ENCODE measurements at places on chromosomes 4 and X.

DNA sequence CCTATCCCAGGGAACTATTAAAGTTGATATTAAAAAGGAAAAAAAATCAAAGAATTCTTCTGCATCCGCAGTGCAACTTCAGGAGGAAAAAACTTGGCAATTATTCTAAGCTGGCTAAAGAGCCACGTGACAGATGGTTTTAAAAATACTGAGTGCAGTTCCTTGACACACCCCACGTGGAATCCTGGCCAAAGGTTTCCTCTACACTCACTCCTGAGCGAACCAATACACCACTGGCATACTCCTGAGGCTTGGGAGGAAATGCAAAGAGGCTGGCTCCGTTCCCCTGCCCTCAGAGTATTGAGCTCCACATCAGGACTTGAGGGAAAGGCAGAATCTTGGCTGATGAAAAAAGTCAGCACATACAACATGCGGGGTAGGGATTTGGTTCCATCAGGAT lies 133.8 kb upstream of the ATP6AP2 start:
- no peak for DNase-seq

GRCh38 chrX:119094819-119095218 lies 22.0 kb downstream of the CT47C1 start:
- no peak for DNase-seq

GRCh38 chr4:108731006-108731405 lies 31.8 kb downstream of the ETNPPL start:
- no peak for DNase-seq

DNA sequence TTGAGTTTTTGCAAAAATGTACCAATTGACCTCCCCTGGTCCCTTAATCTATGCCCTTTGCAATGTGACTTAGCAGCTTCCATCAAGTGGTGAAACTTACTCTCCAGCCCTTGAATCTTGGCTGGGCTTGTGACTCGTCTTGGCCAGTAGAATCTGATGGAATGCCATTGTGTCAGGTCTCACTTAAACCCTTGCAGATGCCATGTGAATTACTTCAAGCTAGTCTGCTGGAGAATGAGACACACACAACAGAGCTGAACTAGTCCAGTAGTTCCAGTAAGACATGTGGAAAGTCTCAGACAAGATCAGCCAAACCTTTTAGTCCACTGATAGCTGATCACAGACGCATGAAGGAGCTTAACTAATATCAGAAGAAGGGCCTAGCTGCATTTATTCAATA lies 567.8 kb upstream of the CPEB2 start:
- peak; percentile 10 for DNase-seq

DNA sequence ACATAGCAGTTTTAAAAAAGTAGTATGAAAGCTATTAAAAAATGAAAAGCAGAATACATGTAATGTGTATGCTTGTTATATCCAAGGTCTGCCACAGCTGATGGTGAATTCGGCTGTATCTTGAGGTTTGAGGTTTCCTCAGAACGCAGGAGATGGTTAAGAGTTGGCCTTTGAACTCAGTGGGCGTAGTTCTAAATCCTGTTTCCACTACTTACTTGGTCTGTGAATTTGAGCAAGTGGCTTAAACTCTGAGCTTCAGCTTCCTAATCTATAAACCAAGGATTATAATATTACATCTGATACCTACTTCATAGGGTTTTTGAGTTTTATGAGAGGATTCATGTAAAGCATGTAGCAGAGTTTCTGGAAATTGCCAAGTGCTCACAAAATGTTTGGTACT lies 125.2 kb downstream of the STIM2 start:
- DNase-seq: no peak

GRCh38 chr4:72568959-72569718 lies at the start of gene ADAMTS3:
Gene ADAMTS3 (minus strand): TSS chr4:72569221. CDS start chr4:72568762, 459 bp downstream.
- DNase-seq: peak; percentile 25

DNA sequence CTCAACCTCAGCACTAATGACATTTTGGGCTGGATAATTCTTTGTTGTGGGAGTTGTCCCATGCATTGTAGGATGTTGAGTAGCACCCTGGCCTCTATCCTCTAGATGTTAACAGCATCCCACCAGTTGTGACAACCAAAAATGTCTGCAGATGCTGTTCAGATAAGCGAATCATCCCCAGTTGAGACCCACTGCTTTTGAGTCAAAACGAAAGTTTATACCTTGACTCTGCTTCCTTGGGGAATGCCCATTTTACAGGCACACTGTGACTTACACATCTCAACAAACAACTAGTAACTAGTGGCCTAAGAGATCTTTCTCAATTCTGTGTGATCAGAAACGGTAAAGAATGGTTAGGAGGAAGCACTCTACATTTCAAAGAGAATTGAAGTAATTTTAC lies 37.0 kb downstream of the SEPSECS start:
- no peak for DNase-seq

DNA sequence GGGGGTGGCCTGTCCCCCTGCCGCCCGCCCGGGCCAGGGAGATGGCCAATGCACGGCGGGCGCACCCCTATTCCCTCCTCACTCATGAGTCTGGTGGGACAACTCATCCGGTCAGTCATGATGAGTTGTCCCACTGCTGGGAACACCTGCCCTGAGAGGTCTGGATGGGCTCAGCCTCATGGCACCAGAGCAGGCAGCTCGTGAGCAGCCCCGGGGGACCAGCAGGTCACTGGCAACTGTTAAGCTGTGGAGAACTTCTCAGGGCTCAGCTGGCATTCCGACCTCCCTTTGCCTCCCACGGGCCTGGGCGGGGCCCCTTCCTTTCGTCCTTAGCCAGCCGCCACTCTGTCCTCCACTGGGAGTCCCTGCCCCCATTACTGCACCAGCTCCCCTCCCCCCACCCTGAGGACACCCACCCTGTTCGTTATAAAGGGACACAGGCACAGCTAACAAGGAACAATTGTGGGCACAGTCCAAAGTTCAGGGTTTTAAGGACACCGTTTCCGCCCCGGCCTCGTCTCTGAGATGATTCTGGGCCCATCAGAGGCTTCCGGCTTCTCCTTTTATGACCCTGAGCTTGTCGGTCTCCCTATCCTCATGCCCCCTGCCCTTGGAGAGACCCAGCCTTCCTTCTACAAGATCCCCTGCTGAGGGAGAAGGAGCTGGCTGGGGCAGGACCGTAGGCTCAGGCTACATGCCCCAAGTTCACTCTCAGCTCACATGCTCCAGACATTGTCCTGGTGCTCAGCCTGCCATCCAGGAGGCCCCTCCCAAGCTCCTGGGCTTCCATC lies 14.6 kb upstream of the KIAA0232 start:
- DNase-seq: no peak

GRCh38 chr4:87428979-87429378 lies 6.6 kb downstream of the NUDT9 start:
- DNase-seq: no peak

GRCh38 chr4:57154191-57154590 lies 44.0 kb upstream of the IGFBP7 start:
- peak; percentile 26 for DNase-seq

GRCh38 chr4:78788007-78788889 lies 12.1 kb downstream of the BMP2K start:
- no peak for DNase-seq

DNA sequence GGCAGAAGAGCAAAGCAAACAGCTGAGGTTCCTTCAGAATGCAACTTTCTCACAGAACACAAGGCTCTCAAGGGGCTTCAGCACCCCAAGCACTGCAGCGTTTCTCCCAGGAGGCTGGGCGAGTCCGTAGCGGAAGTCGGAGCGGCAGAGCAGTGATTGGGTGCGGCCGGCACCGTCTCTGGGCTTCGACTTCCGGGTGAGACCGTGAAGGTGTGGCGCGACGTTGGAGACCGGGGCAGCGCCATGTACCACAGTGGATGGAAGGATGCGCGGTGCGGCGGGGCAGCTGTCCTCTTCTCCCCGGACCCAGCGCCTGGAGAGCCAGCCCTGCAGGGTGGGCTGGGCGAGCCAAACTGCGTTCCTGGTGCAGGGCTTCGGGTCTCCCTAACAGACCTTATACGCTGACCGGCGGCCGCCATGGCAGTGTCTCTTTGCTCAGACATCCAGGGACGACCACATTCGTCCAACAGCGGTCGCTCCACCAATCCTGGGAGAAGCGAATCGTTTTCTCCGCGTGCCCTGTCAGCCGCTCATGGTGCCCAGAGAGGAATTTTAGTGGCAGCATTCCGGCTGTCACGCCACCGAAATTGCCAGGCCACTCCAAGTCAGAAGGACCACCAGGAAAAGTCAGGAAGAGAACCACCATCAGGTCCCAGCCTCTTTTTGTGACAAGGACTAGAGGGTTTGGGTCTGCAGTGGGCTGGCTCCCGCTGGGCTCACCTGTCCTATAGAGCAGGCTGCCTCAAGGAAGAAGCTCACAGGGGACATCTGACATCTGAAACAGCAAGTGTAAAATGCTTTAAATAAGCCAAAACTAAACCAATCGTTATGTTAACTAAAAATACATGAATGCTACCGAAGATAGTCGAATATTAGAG lies 20.5 kb downstream of the TRIM61 start:
- DNase-seq: peak; percentile 53

- no peak for DNase-seq
Measured at GRCh38 chr4:89528526-89529133, 221.0 kb upstream of the GPRIN3 start.

DNA sequence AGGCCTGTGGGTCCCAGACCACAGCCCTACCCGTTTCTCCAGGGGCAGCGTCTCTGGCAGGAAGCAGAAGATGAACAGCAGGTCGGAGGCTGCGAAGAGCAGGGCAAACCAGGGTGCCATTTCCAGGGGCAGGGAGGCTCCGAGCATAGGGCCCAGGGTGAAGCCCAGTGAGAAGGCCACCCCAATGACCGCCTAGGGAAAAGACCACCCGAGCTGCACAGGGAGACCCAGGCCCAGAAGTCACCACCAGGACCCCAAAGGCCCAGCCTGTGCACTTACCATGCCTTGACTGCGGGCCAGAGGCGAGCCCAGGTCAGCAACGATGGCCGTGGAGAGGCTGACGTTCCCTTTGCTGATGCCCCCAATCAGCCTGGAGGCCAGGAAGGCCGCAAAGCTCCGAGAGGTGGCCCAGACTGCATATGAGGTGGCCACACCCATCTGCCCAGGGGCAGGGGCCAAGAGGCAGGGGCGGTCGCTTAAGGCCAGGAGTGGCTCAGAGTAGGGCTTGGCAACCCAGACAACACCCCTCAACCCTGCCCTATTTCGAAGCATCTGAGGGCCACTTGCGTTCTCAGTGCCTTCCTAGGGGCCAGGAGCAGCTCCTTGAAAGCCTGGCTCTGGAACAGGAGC lies 30.8 kb downstream of the NOP14 start:
- DNase-seq: no peak

GRCh38 chr4:36624030-36624429 lies 342.6 kb downstream of the DTHD1 start:
- DNase-seq: no peak

GRCh38 chr4:185309770-185310169 lies 86.0 kb downstream of the LRP2BP start:
- DNase-seq: no peak

DNA sequence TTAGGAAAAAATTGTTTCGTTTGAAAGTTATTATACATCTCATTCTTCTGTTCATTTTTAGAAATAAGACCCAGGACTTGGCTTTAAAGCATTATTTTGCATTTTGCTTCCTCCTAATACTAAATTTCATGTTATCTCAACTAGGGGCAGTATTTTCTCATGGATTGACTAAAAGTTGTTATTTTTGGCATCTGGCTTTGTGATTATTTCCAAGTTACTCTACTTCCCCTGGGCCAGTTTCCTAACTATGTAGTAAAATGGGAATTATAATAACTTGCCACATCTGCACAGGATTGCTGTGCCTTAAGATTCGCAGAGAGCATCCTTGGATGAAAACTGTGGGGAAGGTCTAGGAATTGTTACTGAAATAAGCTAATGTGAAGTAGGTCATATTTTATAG lies 3.0 kb downstream of the RBPJ start:
- DNase-seq: peak; percentile 78

DNA sequence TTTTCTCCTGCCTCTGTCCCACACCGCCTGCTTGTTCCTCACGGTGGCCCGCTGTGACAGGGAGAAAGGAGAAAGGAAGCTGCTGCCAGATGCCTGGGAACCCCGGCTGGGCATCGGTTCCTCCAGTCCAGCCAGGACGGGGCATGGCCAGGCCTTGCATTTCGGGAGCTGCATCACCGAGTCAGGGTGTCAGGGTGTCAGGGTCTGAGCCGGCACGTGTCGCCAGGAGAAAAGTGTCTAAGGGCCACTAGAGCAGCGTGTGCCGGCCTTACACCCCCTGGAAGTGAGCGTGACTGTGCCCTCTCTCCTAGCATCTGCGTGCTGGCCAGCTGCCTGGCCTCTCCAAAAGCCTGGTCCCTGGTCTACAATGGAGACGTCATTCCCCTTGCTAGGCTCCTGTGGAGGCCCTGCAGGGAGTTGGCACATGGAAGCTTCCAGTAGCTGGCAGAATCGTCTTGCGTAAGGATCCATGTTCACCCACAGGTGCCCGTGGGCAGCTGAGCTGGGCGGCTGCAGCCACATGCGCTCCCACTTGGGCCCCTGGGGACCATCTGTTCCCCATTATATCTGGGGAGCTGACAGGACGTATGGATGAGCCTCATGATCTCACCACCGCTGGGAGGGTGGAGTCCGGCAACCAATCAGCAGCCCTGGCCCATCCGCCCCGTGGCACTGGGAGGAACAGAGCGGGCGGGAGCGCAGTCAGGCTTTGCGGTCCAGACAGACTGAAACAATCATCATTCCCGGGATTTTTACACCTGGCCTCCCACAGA lies 39.9 kb upstream of the HMX1 start:
- DNase-seq: no peak

- DNase-seq: no peak
Measured at GRCh38 chr4:144633215-144633614, 12.7 kb upstream of the HHIP start.

DNA sequence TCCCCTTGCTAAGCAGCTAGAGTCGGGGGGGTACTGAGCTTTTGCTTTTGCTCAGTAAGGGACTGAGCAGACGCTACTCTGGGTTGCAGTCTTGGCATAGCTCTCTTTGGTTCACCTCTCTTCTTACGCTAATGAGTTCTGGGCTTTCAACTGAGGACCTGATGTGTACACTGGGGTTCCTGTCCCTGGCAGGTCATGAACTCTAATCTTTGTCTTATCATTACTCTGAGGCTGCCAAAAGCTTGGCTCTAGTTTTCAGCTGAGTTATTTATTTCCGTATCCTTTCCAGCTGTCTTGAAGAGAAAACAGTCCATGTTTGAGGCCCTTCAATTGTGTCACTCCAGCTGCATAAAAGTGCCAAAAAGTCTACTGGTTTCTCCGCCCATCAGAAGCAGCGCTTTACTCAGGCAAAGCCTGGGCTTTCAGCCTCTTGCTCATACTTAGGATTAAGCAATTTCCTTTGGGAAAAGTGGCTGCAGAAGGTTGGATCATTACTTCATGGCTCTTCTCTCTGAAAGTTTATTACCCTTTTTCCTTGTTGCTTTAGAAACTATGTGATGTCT lies 121.0 kb upstream of the STOX2 start:
- DNase-seq: peak; percentile 77

DNA sequence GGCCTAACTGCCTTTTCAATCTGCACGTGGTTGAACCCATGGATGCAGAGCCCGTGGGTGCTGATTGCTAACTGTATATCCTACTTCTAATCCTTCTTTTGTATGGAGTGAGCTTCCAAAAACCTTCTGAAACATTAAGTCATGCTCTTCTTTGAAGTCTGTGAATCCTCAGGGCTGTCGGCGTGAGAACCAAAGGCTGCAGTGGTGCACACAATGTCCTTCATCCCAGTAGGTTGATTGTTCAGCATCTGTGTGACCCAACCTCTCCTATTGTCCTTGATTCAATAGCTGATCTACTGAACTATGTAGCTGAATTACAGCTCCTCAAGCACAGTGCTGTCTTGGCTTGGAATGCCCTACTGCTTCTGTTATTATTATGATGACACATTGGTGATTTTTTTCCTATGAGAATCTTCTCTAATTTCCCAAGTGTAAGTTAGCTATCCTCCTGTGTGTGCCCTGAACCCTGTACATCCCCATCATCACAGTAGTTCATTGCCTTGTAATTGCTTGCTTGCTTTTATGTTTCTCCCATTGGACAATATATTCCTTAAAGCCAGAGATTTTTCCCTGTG lies 294.6 kb downstream of the TRIML1 start:
- peak; percentile 59 for DNase-seq

Measured in cardiac fibroblast (primary cell).